ENCODE measurements at places on chromosomes 6 and 20.
A peak's percentile ranks its signal among the peaks of the same experiment; 100 is the strongest.

GRCh38 chr6:150189122-150189521 is 46.3 kb downstream of the PPP1R14C start:
- no peak for DNase-seq

DNA sequence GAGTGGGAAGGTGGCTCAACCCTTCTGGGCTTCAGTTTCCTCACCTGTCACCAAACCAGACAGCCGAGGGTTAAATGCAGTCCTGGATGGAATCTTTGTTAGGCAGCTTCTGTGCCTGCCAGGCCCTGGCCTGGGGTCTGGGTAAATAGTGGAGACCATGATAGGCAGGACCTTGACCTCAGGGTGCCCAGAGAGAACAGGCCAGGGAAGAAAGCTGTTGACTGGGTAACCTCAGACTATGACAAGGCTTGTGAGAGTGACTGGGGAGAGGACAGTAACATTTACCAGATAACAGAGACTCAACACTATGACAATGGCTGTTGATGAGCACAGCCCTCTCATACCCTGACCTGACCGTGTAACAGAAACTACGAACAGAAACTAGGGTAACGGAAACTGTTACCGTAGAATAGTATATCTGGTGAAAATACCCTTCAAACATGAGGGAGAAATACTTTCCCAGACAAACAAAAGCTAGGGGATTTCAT is 218.3 kb downstream of the PREX1 start:
- DNase-seq, result no peak

GRCh38 chr6:48141975-48142374 is 31.0 kb upstream of the PTCHD4 start:
- peak; percentile 74 for DNase-seq

- no peak for DNase-seq
Measured at GRCh38 chr6:107750176-107750797, 73.8 kb downstream of the SCML4 start.

GRCh38 chr6:169251822-169252504 is 1.7 kb downstream of the THBS2 start:
- no peak for DNase-seq

- DNase-seq, result no peak
Measured at GRCh38 chr20:8996817-8997512, 71.9 kb upstream of the PLCB4 start.

- no peak for DNase-seq
Measured at GRCh38 chr6:13461307-13461706, 26.1 kb downstream of the GFOD1 start.

DNA sequence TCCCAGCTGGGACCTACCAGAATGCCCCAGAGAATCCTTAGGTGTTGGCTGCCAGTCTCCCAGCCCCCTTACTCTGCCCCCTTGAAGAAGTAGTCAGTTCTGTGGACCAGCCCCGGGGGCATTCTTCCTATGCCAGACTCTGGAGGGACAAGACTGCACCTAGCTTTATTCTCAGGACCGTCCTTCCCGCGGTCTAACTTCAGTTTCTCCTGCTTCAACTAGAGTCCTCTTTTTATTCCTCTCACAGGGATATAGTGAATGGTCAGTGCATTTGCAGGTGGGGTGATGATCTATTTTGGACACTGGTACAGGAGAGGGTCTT is 35.9 kb upstream of the MDFI start:
- DNase-seq, result no peak

DNA sequence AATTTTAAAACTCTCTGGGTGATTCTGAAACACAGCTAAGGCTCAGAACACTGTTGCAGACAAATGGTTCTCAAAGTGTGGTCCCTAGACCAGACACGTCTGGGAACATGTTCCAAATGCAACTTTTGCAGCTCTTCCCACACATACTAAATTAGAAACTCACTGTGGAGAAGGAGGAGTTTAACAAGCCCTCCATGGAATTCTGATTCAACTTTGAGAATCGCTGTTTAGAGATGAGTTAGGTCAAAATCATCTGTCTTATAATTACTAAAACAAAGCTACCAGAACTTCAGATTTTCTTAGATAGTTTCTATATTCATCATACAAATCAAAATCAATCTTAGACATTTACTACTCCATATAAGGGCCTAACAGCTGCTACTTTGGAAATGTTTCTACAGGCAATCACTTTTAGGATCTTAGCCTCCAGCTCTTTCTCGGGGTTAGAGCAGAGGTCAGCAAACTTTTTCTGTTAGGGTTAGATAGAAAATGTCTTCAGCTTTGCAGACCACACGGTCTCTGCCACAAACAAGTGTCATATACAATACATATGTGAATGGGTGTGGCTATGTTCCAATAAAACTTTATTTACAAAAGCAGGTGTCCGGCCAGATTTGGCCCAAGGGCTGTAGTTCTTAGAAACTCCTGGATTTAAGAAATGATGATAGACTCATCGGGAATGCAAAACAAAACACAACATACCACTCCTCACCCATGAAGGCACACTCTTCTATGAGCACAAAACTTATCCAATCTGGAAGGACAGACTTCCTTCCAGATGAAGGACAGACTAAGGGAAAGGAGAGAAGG is 50.0 kb upstream of the ARHGAP18 start:
- DNase-seq, result no peak

GRCh38 chr6:43945768-43946080 is 175.7 kb downstream of the VEGFA start:
- DNase-seq, result peak; percentile 17

DNA sequence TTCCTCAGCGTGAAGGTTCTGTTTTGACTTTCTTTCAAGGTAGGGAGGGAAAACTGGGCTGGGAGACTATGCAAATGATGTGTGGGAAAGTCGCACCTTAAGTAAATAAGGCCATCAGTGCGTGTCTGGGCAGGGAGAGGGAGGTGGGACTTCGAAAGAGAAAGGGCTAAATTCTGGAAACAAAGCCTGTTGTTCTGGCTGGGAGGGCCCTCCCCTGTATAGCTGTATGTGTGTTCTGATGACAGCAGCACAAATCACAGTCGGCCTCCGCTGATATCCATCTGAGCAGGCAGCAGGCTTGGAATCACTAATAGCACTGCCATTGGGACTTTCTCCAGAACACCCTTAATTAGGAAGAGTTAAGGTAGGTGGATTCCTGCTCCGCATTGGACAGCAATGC is 19.2 kb downstream of the JAG1 start:
- peak; percentile 71 for DNase-seq

- no peak for DNase-seq
Measured at GRCh38 chr6:167416676-167417430, 92.0 kb downstream of the TTLL2 start.
